Stimulated activated effector memory CD8-positive, alpha-beta T cell treated with anti-CD3 and anti-CD28 coated beads, Interleukin-12 subunit alpha, Interleukin-12 subunit beta, amount 100 ng/mL, for 72 hours (primary cell): ENCODE measurements at places on chromosomes 1 and 21.

- no peak for DNase-seq
Observed at GRCh38 chr1:223803211-223803610, 42.5 kb downstream of the TP53BP2 start.

GRCh38 chr1:172135978-172136610 is 284.4 kb upstream of the C1orf105 start:
- no peak for DNase-seq

DNA sequence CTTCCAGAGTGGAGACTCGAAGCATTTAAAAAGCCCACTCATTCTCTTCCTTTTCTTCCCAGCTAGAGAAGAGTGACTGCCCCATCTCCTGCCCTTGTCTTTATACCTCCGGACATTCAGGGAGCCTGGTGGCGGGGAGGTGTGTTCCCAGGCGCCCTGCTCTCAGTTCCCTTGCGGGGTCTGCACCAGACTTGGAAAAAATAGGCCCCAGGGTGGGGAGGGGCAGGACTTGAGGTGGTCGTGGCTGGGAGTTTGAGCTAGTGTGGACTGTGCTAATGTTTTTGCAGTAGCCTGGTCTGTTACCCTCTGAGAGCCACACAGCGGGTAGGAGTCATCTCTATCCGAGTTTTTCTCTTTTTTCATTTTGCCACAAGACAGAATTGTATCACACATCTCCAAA is 139.1 kb downstream of the PEX14 start:
- DNase-seq = no peak

- no peak for DNase-seq
Observed at GRCh38 chr21:30340714-30341573, 3.5 kb upstream of the KRTAP27-1 start.

DNA sequence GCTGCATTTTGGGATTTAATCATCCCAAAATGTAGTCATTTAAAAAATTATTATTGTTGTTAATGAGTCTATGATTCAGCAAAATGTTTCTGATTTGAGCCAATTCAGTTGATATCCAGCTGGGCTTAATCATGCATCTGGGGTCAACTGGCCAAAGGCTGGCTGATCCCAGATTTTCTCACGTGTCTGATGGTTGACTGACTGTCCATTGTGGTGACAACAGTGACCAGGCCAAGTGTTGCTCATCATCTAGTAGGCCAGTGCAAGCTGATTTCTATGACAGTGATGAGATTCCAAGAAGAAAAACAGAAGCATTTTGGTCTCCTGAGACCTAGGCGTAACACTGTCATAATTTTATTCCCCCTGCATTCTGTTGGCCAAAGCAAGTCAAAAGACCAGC is 80.1 kb upstream of the ZC3H11B start:
- DNase-seq = no peak

DNA sequence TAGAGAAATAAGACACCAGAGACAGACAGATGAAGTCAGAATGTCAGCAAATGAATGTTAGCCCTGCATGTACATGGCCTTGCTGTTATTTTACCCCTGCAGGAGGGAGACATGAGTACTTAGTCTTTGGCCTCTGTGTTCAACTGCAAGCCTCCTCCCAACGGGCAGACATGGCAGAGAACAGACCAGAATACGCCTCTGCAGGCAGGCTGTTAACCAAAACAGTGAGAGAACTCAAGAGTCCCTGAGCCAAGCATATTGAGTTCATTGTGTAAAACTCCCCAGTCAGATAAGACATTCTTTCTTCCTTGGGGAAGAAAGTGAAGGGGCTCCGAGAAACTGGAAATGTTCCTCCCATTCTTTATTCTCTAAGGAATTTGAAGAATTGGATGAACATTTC is 150.9 kb downstream of the PHTF1 start:
- DNase-seq = no peak

GRCh38 chr1:30907481-30908315 is 860 bp downstream of the SDC3 start:
- no peak for DNase-seq

DNA sequence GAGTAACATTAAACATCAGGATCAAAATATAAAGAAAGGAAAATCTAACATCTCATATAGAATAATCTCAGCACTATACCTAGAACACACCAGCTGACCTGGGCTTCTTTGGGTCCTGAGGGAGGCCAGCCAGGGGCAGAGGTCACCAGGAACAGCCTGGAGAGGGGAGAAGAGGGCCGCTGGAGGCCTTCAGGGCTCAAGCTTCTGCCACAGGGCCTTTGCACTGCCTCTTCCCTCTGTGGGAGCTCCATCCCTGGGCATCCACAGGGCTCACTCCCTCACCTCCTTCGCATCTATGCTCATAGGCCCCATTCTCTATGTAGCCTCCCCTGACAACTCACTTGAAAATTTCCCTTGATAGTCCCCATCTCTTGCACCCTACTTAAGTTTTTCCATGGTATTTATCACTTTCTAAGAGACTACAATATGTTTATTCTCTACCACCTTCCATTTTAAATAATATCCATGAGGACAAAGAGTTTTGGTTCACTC is 73.9 kb downstream of the HIVEP3 start:
- DNase-seq = no peak

GRCh38 chr1:50426702-50427085 is 3.5 kb upstream of the DMRTA2 start:
- DNase-seq = no peak
